ENCODE measurements at places on chromosomes 1 and 21.

DNA sequence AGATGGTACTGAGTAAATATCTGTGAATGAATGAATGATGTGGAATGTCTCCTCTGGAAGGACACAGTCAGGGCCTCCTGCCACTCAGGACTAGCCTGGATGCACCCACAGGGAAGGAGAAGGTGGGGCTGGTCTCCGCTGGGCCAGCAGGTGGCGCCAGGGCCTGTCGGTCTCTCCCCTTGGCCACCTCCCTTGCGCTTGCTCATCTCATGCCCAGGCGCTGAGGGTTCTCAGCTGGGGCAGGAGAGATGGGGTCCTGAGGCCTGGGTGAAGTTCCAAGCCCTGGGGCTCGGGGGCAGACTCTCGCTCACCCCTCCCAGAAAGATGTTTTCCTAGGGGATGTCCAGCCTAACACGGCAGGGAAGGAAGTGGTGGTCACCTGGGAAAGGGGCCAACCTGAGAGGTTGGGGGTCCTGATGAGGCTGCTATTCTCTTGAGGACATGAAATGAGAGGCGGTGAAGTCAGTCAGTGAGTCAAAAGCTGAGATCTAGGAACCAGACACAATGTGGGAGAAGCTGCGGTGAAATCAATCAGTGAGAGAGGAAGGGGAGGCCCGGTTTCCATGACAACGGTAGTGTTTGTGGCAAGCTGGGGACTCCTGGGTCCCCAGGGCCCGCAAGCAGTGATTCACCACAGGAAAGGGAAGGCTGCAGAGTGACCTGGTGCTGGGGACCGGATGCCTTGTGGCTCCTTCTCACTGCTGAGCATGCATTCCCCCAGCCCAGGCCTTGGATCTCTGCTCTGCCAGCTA, 14.6 kb upstream of the MEX3A start:
- H3K27ac ChIP-seq: no peak overlapping the region
- H3K27me3 ChIP-seq: no peaks in the 10 kb centered on the region
- no peak overlapping the region for H3K4me3 ChIP-seq
- DNase-seq: peak; percentile 92
- H3K36me3 ChIP-seq: no peaks in the 10 kb centered on the region

- no peak for DNase-seq
- H3K36me3 ChIP-seq: no peaks in the 10 kb centered on the region
- H3K4me1 ChIP-seq: no peaks in the 10 kb centered on the region
- H3K27me3 ChIP-seq: no peaks in the 10 kb centered on the region
Observed at GRCh38 chr1:23352096-23352695, 8.1 kb upstream of the HNRNPR start.

GRCh38 chr1:91024481-91025119, 2.8 kb upstream of the ZNF644 start:
- no peak overlapping the region for H3K27ac ChIP-seq
- H3K27me3 ChIP-seq: no peaks in the 10 kb centered on the region
- H3K4me3 ChIP-seq: no peak overlapping the region

- H3K36me3 ChIP-seq: peaks cover 13% of the 10 kb centered on the region
- no peak overlapping the region for H3K27ac ChIP-seq
- DNase-seq: peak; percentile 22
- no peaks in the 10 kb centered on the region for H3K4me1 ChIP-seq
- no peak overlapping the region for H3K4me3 ChIP-seq
Observed at GRCh38 chr1:29332204-29332603, 95.9 kb downstream of the PTPRU start.

DNA sequence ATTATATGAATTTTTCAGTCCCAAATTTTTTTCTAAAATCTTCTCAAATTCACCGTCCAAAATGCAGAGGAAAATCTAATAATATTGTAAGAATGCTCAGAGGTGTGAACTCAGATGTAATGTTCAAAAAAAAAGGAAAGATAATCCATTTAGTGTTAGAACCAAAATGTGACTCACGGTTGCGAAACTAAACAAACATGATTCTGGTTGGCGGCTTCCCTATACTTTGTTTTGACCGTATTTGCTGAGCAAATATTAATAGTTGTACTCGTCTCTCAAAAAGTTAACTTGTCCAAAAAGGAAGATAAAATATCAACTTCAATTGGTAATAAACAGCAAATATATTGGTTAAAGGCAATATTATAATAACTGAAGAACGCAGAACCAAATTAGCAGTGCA, 34.4 kb downstream of the ZSWIM5 start:
- H3K27me3 ChIP-seq: no peaks in the 10 kb centered on the region
- DNase-seq: no peak
- H3K4me3 ChIP-seq: no peak overlapping the region

DNA sequence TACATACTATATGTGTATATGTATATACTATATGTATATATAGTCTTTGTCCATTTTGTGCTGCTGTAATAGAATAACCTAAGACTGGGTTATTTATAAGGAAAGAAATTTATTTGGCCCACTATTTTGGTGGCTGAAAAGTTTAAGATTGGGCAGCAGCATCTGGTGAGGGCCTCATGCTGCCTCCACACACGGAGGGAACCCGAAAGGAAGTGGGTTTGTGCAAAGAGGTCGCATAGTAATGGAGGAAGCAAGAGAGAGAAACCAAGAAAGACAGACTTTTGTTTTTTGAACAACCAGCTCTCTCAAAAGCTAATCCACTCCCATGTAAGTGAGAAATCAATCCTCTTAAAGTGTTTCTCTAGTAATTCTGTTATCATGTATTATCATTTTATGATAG, 1147.3 kb downstream of the NCAM2 start:
- no peak overlapping the region for H3K4me3 ChIP-seq
- no peaks in the 10 kb centered on the region for H3K36me3 ChIP-seq
- H3K27ac ChIP-seq: no peak overlapping the region
- no peaks in the 10 kb centered on the region for H3K27me3 ChIP-seq

DNA sequence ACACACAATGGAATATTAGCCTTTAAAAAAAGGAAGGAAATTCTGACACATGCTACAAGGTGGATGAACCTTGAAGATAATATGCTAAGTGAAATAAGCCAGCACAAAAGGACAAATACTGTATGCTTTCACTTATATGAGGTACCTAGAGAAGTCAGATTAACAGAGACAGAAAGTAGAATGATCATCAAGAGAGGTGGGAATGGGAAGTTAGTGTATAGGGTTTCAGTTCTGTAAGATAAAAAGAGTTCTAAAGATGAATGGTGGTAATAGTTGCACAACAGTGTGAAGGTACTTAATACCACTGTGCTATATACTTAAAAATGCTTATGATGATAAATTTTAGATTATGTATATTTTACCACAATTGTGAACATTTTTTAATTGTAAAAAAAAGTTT, 7.2 kb downstream of the RPAP2 start:
- H3K27me3 ChIP-seq: no peaks in the 10 kb centered on the region
- H3K27ac ChIP-seq: no peak overlapping the region
- H3K36me3 ChIP-seq: peaks cover 9% of the 10 kb centered on the region
- no peak overlapping the region for H3K4me3 ChIP-seq

DNA sequence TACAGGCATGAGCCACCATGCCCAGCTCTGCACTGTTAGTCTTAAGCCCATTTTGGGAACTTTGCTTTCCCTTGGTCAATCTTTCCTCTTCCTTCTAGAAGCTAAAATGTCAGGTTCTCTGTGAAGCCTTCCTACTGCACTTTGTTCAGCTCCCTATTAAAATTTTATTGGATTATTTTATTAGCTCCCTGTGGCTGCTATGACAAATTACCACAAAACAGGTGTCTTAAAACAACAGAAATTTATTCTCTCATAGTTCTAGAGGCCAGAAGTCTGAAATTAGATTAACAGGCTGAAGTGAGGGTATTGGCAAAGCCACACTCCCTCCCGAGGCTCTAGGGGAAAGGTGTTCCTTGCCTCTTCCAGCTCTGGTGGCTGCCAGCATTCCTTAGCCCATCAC, 4.2 kb upstream of the SMYD2 start:
- no peak overlapping the region for H3K4me3 ChIP-seq
- H3K4me1 ChIP-seq: peaks cover 4% of the 10 kb centered on the region
- DNase-seq: no peak
- no peaks in the 10 kb centered on the region for H3K27me3 ChIP-seq
- peaks cover 7% of the 10 kb centered on the region for H3K36me3 ChIP-seq

DNA sequence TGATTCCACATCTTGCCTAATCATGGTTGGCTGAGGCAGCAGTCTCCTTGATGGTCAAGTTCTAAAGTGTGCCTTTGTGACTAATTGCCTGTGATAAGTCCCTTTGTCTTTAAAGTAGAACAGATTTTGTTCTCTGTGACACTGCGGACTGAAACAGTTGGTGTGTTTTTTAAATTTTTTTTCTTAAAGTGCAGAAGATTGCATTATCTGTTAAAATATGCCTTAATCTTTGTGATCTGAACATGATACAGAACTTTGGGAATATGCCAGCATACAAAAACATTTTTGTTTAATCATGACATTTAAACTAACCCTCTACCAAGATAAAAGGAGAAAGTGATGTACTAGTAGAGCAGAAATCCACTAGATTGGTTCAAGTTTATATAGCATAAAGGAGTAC, 1260.6 kb upstream of the ADGRL2 start:
- DNase-seq: no peak
- H3K4me1 ChIP-seq: no peaks in the 10 kb centered on the region
- H3K27ac ChIP-seq: no peak overlapping the region
- no peaks in the 10 kb centered on the region for H3K36me3 ChIP-seq

DNA sequence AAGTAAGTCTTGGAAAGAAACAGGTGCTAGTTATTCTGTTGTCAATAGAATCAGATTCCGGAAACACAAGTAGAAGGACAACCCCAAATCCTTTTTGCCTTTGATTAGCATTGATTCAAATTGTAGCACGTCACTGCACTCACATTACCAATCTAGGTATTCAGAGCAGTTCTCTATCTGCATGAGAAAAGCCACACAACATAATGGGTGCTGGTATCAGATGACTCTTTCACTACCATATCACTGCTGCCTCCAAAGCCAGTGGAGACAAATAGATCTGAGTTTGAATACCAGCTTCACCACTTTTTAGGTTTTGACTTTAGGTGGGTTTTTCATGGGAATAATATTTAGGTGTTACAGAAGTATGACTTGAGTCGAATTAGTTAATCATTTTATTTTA, 38.9 kb downstream of the RTCA start:
- H3K4me1 ChIP-seq: no peaks in the 10 kb centered on the region
- H3K36me3 ChIP-seq: no peaks in the 10 kb centered on the region
- H3K27me3 ChIP-seq: no peaks in the 10 kb centered on the region

DNA sequence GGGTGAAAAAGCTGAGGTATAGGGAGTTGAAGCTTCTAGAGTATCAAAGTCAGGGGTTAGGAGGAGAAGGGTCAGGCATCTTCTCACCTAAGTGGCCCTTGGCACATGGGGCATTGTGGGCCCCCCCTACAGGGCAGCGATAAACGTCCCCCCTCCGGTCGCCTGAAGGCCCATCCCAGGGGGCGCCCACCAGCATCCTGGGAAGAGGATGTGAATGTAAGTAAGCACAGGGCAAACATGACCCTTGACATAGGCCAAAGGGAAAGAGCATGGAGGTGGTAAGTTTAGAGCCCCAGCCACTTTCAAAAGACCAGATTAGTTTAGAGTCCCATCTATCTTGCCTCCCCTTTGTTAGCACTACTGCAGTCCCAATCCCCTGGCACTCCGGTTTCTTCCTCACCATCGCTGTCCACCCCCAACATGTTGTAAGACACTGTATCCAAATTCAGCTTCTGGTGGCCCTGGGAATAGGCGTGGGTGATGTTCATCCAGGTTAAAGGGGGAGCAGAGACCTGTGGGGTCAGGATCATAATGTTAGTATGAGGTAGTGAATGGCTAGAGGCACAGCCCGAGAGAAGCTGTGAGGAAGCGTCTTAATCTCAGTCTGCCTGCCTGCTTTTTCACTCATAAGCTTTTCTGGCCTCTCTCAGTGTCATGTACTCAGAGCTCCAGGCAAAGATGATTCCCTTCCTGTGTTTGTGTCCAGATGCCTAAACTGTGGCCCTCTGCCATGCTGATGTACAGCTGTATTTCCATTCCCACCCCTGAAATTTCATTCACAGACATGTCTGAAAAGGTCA, 2.7 kb downstream of the ITGA10 start:
- H3K36me3 ChIP-seq: peaks cover 36% of the 10 kb centered on the region
- no peak overlapping the region for H3K4me3 ChIP-seq
- no peak for DNase-seq
- H3K27ac ChIP-seq: no peak overlapping the region

GRCh38 chr1:241525026-241525425, 5.5 kb upstream of the FH start:
- H3K27me3 ChIP-seq: peaks cover 14% of the 10 kb centered on the region
- H3K27ac ChIP-seq: no peak overlapping the region
- DNase-seq: no peak
- H3K4me3 ChIP-seq: no peak overlapping the region

DNA sequence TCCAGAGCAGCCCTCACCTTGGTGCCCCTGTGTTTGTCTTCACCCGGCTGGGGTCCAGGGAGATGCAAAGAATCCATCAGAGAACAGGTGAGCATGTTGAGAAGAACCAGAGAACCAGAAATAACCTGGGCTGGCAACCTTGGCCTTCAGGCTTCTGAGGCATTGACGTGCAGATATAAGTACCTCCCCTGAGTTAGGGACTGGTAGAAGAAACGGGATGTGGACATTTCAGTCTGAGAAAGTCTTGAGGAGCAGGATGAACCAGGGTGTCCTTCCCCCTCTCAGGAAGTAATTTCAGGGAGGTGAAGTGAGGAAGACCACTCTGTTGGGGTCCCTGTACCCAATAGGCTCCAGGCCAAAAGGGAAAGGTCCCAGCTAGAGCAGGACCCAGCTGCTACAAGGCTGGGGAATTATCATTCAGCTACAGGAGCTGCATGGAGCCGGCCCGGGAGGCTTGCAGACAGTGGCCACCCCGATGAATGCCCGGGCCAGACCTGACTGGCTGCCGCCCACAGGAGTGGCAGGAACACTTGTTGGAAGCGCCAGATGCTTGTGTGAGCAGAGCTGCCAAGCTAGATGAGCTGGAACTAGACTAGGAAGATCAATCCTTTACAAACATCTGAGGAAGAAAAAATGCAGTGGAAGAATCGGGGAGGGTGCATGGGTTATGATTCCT, 1.7 kb upstream of the AURKAIP1 start:
- no peak overlapping the region for H3K4me3 ChIP-seq
- peaks cover 47% of the 10 kb centered on the region for H3K36me3 ChIP-seq
- peaks cover 26% of the 10 kb centered on the region for H3K4me1 ChIP-seq
- no peak overlapping the region for H3K27ac ChIP-seq

DNA sequence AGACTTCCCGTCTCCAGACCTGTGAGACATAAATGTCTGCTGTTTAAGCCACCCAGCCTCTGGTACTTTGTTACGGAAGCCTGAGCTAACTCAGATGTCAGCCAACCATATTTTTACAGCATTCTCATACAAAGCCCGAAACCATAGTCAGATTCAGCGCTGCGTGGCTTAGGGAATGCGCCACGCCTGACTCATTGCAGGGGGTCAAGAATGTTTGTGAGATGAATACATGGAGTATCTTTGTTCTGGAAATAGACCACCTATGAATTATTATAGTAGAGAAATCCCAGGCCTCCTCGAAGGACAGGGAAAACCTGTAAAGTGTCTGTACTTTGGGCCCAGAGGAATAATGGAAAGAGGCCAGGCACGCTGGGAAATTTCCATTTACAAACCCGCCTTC, 434.8 kb downstream of the CAMTA1 start:
- H3K27me3 ChIP-seq: no peaks in the 10 kb centered on the region
- peaks cover 19% of the 10 kb centered on the region for H3K4me1 ChIP-seq

DNA sequence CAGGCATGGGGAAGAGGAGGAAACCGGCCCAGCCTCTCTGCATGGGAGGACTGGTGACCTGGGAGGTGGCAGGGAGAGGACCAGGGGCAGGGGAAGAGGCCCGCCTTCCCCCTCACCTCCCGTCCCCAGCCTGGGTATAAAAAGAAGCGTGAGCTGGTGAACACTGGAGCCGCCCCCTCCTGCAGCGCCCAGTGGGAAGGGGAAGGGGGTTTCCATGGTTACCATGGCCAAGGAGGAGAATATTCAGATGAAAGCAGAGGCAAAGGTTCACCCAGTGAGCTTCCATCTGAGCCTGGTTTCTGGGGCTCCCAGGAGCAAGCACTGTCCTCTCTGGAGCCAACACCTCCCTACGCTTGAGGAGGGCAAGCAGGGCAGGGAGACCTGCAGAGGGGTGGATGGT, 54.9 kb downstream of the ACOT7 start:
- H3K4me1 ChIP-seq: no peaks in the 10 kb centered on the region
- no peaks in the 10 kb centered on the region for H3K27me3 ChIP-seq
- no peak overlapping the region for H3K4me3 ChIP-seq
- DNase-seq: no peak
